ENCODE measurements at places on chromosomes 1 and 21.

- no peak for DNase-seq
These were observed 169.4 kb downstream of the GABPA start for GRCh38 chr21:25904044-25904695.

GRCh38 chr1:30759718-30760281 lies 2.2 kb upstream of the LAPTM5 start:
- DNase-seq = no peak

DNA sequence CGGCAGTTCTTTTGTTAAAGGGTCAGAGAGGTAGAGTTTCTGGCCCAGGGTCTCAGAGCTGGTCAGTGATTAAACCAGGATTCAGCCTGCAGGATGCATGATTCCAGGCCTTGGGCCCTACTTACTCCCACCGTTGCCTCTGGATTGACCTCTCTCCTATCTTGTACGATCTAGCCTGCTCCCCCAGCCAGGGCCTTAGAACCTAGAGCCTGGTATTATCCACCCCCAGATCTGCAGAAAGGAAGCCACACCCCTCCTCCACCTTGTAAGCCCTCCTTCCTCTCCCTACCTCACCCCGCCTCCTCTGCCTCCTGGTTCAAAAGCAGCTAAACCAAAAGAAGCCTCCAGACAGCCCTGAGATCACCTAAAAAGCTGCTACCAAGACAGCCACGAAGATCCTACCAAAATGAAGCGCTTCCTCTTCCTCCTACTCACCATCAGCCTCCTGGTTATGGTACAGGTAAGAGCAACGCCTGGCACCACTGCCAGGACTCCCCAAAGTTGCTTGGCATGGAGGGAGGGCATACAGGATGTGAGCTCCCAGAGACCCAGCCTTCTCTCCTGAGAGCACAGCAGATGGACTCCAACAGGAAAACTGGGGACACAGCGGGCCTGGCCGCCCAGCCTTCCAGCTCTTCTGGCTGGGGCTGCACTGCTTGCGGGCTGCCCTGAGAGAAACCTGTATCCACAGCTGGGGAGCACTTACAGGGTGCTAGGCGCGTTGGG lies at the start of gene CD52:
Gene CD52 (plus strand): TSS at position 347 of the 726 bp plus-strand sequence. CDS start 60 bp downstream, at position 407.
- DNase-seq = no peak

DNA sequence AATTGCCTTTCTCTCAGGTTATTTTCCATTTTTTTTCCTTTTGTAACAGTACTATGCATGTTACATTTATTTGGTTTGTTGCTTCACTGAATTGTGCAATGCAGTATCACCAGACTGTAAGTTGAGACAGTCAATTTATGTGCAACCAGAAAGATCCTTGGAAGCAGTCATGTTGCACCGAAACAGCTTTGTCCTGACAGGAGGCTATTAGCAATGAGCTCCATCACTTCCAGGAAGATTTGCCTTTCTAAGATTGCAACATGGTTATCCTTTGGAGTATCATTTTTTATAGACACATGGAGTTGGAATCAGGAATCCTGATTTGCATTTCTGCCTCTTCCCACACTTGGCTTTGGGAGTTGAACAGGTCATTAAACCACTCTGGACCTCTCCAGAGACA lies 84.5 kb upstream of the ST6GALNAC5 start:
- peak; percentile 0 for DNase-seq

- DNase-seq = peak; percentile 37
These were observed 45.7 kb downstream of the WNT9A start for GRCh38 chr1:227901906-227902640.

GRCh38 chr1:237041795-237042525 lies at the start of gene RYR2:
RYR2 (plus strand) TSS chr1:237042184; CDS start chr1:237042522, 338 bp downstream.
- no peak for DNase-seq

GRCh38 chr1:33088119-33088906 lies 7.4 kb downstream of the AZIN2 start:
- DNase-seq = no peak

DNA sequence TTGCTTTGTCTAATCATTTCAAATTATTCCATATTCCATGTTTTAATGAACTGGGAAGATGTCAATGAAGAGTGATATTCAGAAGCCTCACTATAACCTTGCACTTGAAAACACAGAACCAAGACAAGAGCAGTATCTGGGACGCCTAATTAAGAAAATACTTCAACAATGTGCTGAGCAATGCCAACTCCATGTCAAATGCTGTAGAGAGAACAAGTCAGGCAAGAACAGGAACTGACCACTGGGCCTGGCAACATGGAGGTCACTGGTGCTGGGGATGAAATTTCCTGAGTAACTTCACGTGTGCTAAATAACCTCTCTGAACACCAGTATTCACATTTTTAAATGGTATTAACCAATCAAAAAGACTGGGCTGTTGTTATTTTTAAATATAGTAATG lies 22.8 kb downstream of the HEATR1 start:
- DNase-seq = no peak

- peak; percentile 87 for DNase-seq
These were observed 24.5 kb upstream of the RGS1 start for GRCh38 chr1:192550922-192551534.

DNA sequence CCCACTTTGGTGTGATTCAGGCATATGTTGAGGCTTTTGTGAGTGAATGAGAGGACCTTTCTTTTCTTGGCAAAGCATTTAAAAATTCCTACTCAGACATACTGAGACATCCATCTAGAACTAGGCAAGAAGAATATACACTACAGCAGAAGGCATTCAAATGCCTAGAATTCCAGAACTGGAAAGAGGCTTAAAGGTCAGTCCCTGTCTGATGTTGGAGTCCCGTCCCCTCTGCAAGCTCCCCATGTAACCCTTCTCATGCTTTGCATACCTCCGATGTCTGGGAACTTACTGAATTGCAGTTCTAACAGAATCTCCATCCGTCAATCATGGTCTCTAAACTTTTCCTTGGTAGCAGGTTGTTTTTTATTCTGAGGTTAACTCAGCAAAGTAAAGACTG lies 152.9 kb downstream of the ATP6V1G3 start:
- DNase-seq = peak; percentile 3

DNA sequence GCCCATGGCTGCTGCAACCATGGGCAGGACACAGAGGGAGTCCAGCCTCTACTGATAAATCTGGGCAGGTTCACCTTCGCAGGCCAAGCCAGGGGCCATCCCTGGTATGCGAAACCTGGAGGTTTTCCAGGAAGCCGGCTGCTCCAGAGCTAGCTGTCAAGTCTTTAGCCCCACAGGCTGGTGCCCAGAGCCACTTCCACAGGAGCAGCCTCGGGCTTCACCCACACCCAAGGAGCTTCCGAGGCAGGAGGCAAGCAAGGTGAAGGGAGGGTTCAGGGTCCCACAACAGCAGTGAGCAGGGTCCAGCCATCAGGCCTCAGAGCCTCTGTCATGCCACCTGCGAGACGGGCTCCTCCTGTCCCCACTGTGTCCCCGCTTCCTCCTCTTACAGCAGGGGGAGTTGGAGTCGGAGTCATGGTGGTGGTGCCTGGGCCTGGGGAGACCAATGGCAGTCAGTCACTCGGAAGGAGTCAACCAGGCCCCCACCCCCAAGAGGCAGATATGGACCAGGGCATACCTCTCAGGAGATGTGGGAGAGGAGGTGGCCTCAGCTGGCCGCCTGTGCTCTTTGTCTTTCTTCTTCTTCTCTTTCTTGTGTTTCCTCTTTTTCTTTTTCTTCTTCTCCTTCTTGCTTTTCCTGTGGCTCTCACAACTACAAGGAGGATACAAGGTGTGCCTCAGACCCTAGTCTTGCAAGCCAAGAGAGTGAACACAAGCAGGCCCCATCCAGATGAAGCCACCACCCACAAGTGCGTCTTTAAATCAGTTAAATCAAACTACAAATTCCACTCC lies 2.1 kb downstream of the C1orf35 start:
- no peak for DNase-seq

GRCh38 chr1:215489771-215490565 lies 77.1 kb upstream of the KCTD3 start:
- no peak for DNase-seq

- no peak for DNase-seq
These were observed 32.2 kb upstream of the CA6 start for GRCh38 chr1:8913457-8913856.

DNA sequence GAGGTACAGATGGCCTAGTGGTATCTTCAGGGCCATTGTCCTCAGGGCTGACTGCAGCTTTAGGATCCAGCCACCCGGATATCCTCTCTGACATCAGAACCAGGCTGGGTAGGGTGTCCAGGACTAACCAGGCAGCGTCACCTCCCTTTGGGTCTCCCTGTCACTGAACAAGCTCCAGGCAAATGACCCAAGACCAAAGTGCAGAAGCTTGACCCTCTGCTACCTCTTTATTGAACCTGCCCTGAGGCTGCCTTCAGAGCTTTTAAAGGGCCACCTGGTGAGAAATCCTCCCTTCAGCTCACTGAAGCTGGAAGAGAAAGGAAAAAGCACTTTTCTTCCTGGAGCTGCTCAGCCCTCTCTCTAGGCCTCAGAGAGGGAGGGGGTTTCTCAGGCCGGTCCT lies 79.1 kb upstream of the VAMP3 start:
- no peak for DNase-seq

- DNase-seq = no peak
These were observed 65.4 kb downstream of the SGIP1 start for GRCh38 chr1:66599346-66599745.

DNA sequence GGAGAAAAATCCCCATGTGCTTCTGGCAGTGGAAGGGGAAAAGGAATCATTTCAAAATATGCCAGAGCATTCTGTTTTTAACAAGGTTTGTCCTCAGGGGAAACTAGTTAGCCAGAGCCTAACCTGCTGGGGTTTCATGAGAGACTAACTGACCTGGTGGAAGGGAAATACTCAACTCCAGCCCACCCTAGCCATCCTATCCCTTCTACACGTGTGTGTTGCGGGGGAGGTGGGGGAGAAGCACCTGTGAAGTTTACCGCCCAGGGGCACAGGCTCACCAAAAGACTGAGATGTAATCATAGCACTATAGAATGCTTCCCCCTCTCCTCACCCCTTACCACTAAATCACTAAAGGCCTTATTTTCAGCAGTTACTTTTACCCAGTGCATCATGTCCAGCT lies 139.5 kb downstream of the GRIK3 start:
- DNase-seq = no peak
